ENCODE measurements at places on chromosomes 6 and 20.

DNA sequence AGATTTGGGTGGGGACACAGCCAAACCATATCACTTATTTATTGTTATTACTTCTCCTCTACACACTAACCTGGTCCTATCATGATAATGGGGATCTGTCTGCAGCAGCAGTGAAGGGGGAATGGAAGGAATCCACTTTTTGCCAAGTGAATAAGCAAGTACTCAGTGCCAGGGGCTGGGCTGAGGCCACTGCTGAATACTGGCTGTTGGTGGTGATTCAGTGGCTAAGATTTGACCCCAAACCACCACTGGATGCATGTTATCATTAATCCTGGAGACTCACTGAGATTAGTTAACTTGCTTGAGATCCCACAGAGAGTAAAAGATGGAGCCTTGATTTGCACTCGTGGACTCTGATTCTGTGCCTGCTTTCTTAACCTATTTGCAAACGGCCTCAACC lies 127.7 kb downstream of the TSHZ2 start:
- DNase-seq: no peak

DNA sequence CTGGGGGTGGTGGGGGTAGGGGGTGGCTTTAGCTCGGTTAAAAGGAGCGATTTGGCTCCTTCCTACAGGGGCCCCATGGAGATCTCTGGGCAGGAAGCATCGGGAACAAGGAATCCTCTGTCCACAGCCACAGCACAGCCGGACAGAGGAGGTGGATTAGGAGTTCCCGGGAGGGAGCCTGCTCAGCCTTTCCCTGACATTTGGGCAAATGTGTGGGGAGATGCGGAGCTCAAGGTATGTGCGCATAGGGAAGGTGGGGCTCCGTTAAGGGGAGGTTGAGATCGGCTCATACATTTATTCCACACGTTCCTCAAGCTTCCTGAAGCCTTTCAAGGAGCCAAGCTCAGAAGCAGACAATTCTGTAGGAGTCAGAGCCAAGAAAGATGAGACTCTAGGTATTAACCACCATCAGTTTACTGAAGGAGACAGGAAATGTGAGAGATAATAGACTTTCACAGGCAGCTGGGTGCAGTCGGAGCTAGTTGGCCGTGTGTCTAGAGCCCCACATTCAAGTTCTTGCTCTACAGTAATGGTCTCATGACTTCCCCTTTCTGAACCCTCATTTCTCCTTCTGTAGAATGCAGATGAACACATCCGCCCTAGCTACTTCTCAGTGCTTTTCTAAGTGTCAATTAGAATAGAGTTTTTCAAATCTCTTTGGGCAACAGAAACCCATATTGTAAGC lies 40.8 kb upstream of the EPB41L1 start:
- no peak for DNase-seq

- no peak for DNase-seq
Measured at GRCh38 chr6:76843054-76843822, 620.1 kb downstream of the HTR1B start.

DNA sequence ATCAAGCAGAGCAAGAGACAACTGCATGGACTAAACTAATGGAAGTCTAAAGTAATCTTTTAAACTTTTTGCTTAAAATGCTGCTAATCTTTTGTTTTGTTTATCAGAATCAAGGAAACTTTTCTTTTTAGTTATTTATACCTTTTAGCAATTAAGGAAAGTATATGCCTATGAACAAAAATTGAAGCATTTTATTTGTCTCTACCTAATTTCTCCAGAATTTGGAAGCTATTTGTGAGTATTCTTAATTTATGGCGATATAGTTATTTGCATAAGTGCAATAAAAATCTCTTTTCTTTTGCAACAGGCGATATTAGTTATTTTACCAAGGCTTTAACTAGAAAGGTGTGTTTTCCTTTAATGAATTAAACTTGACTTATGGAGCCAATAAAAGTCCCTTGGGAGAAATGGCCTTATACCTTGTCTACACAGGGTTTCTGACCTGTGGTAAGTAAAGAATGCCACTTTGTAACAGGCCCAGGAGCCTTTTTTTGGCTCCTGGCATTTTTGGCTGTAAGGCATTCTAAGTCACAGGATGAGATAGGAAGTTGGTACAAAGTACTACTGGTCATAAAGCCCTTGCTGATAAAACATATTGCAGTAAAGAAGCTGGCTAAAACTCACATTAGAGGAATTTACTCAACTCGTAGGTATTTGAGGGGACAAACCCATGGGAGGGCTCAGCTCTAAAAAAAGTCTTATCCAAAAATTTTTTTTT lies 37.2 kb downstream of the TMEM14A start:
- no peak for DNase-seq

DNA sequence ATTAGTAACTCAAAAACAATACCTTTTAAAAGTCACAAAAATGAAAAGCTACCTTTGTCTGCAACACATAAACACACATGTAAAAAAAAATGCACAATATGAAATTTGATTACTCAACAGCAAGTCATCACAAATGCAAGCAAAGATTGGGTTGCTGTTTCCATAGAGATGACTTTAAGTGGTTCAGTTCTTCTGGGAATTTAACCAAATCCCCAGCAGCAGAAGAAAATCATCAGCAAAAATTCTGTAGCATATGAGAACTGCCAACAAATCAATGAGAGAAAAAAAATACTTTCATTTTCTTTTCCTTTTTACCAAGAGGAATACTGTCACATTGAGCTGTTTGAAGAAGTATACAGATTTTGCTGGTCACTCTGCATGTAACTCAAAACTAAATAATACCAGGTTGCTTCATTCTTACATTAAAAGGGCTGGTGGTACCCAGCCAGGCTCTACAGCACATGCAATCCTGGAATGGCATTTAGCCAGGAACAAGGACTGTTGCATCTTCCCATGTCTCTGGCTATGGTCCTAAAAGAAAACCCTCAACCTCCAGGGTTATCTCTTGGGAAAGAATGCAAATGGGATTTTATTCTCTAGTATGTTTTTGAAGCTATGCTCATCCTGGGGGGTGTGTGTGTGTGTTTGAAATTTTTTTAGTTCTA lies 158.3 kb downstream of the OPRM1 start:
- no peak for DNase-seq

- DNase-seq: no peak
Measured at GRCh38 chr6:20038410-20039204, 173.7 kb downstream of the MBOAT1 start.

DNA sequence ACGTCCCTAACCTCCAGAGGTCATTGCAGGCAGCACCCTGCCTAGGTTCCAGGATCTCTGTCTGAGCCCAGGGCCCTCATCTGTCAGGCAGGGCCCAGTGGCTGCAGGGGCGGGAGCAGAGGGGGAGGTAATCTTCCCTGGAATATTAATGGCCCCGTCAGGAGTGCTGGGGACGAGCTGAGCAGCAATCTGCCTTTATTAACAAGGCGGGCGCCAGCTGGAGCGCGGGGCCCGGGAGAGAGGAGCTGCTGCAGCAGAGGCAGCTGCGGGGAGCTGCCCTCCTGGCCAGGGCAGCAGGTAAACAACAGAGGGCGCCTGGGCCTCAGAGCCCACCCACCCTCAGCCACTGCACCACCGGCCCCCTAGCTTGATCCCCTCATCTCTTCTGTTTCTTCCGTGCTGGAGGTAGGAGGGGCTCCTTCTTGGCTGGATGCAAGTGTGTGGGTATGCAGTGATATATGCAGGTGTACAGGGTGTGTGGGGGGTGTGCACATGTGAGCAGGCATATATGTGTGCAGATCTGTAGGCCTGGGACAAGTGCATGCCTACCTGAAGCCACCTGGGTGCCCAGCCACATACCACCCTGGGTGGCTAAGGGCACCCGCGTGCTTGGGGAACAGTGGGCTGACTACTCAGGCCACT lies 131.8 kb upstream of the MLN start:
- no peak for DNase-seq

Data from activated CD4-positive, alpha-beta T cell treated with anti-CD3 and anti-CD28 coated beads for 24 hours (primary cell).